Stomach (tissue), 19 donors: ENCODE measurements at places on chromosomes 6 and 20. TPM values are rescaled to one million over a fixed set of nuclear protein-coding genes. Genes with fewer than 3 reads are reported as not detected.

DNA sequence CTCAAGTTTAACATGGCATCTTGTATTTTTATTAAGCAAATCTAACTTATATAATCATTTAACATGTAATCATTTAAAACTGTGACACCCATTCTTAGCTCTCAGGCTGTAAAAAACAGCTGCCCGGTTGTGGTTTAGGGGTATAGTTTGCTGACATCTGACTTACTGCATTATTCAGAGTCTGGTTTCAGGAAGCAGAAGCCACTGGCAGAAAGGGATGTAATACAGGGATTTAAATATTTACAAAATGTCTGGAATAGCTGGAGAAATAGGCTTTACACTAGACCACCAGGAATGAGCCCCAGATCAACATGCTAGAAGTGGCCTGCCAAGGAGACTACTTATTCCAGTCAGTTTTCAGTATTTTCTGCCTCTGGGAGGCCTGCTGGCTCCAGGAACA lies 421.1 kb downstream of the CD109 start:
- H3K36me3 ChIP-seq, result no peaks in the 10 kb centered on the region
- H3K27ac ChIP-seq, result no peak overlapping the region
- no peak for DNase-seq
- H3K27me3 ChIP-seq, result no peaks in the 10 kb centered on the region
- H3K4me3 ChIP-seq, result no peak overlapping the region
- H3K4me1 ChIP-seq, result no peaks in the 10 kb centered on the region

DNA sequence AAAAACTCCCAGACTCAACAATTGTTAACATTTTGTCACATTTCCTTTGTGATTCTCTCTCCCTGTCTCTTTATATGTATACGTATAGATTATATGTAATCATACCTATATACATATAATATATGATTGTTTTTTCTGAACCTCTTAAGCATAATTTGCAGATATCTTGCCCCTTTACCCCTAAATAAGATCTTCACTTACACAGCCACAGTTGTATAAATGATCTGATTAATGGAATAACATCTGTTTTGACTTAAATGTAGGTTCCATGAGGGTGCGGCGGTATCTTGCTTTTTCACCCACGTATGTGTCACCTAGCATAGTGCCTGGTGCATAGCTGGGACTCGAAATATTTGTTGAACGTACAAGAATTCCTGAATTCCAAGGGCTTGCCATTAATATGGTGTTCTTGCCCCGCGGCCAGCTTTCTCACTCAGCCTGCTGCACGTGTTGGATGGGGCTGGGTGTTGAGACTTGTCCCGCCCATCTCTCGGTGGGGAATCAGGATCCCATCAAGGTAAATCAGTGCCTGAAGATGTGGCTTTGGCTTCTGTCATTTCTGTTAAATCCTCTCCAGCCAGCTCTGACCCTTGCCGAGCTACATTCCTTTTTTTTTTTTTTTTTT lies 10.4 kb upstream of the MANBAL start:
- no peaks in the 10 kb centered on the region for H3K27me3 ChIP-seq
- H3K4me1 ChIP-seq, result peaks cover 24% of the 10 kb centered on the region
- no peak for DNase-seq
- H3K4me3 ChIP-seq, result no peak overlapping the region

Gene LKAAEAR1
- not detected for total RNA-seq

Gene C20orf204
- total RNA-seq, result not detected

GRCh38 chr6:129733290-129733689 lies 23.3 kb upstream of the ARHGAP18 start:
- H3K4me1 ChIP-seq, result no peaks in the 10 kb centered on the region
- H3K27ac ChIP-seq, result no peak overlapping the region
- no peaks in the 10 kb centered on the region for H3K27me3 ChIP-seq
- no peak for DNase-seq
- no peak overlapping the region for H3K4me3 ChIP-seq

- no peaks in the 10 kb centered on the region for H3K36me3 ChIP-seq
- H3K4me1 ChIP-seq, result no peaks in the 10 kb centered on the region
- no peak for DNase-seq
- H3K27ac ChIP-seq, result no peak overlapping the region
- H3K27me3 ChIP-seq, result no peaks in the 10 kb centered on the region
These were observed 161.8 kb upstream of the GRIK2 start for GRCh38 chr6:101231606-101232235.

DNA sequence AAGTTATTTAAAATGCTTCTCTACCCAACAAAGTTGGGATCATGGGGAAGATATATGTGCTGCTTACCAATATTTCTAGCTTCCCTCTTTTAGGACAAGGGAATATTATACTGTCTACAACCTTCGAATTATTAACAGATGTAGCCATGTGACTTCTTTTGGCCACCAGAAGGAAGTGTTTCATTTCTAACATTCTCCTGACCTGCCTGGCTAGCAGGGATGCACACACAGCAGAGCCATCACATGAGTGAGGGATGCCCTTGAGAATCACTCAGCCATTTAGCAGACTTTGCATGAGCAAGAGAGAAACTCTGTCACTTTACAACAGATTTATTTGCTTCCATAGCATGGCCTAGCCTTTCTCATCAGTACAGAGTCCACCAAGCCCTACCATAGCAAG lies 230.7 kb upstream of the MARCKS start:
- H3K36me3 ChIP-seq, result no peaks in the 10 kb centered on the region
- no peaks in the 10 kb centered on the region for H3K27me3 ChIP-seq
- H3K4me3 ChIP-seq, result no peak overlapping the region
- H3K4me1 ChIP-seq, result peaks cover 28% of the 10 kb centered on the region

Gene PPP1R10
- 50.1 TPM for total RNA-seq

Gene WFDC12
- not detected for total RNA-seq

GRCh38 chr6:119653329-119653728 lies 303.8 kb upstream of the MAN1A1 start:
- no peak overlapping the region for H3K27ac ChIP-seq
- no peak for DNase-seq
- H3K27me3 ChIP-seq, result no peaks in the 10 kb centered on the region
- no peaks in the 10 kb centered on the region for H3K4me1 ChIP-seq
- no peaks in the 10 kb centered on the region for H3K36me3 ChIP-seq
- H3K4me3 ChIP-seq, result no peak overlapping the region

DNA sequence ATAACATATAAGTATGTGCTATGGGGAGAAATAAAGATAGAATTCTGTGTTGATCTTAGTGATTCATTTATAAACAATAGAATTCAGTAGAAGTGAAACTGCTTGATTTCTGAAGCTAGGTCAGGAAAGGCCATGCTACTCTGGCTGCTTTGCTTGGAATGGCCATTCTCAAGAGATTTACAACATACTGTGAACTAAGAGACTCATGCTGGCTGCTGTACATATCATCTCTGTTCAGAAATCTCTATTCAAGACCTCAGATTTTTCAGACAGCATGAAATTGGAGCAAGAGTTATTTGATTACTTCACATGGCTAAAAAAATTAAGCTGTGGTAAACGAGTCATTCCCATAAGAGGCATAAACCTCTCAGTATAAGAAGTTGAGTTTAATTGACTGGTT lies 662.6 kb downstream of the BCKDHB start:
- H3K27ac ChIP-seq, result no peak overlapping the region
- no peaks in the 10 kb centered on the region for H3K4me1 ChIP-seq
- H3K27me3 ChIP-seq, result no peaks in the 10 kb centered on the region
- H3K36me3 ChIP-seq, result no peaks in the 10 kb centered on the region

GRCh38 chr6:36968266-36968977 lies 13.9 kb downstream of the PI16 start:
- H3K4me3 ChIP-seq, result no peak overlapping the region
- H3K27ac ChIP-seq, result no peak overlapping the region
- peaks cover 23% of the 10 kb centered on the region for H3K4me1 ChIP-seq
- H3K27me3 ChIP-seq, result no peaks in the 10 kb centered on the region
- H3K36me3 ChIP-seq, result peaks cover 68% of the 10 kb centered on the region

Gene ZDHHC14
- total RNA-seq, result 10.5 TPM

DNA sequence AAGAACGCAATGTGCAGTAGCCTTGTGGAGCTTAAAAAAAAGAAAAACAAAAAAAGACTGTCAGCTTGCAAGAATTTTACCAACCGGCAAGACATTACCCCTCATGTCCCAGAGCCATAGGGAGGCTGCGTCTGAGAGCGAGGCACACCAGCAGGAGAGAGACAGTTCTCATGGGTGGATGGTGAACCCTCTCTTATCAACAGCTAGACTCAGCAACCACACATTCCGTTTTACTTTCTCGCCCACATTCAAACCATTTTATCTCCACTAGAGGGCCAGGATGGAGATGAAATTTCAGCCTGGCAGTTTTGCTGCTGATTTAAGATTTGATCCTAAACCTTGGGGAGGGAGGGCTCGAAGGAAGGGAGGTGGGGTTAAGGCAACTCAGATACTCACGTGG lies 247.0 kb downstream of the ATXN1 start:
- no peak for DNase-seq
- H3K4me3 ChIP-seq, result no peak overlapping the region
- H3K4me1 ChIP-seq, result peaks cover 28% of the 10 kb centered on the region
- H3K27ac ChIP-seq, result peak overlapping the region; percentile 29
- peaks cover 3% of the 10 kb centered on the region for H3K36me3 ChIP-seq
- H3K27me3 ChIP-seq, result no peaks in the 10 kb centered on the region

- no peak for DNase-seq
- no peaks in the 10 kb centered on the region for H3K4me1 ChIP-seq
- no peaks in the 10 kb centered on the region for H3K27me3 ChIP-seq
- H3K36me3 ChIP-seq, result no peaks in the 10 kb centered on the region
- H3K27ac ChIP-seq, result no peak overlapping the region
- H3K4me3 ChIP-seq, result no peak overlapping the region
These were observed 18.3 kb upstream of the ASF1A start for GRCh38 chr6:118875672-118876071.

- peaks cover 13% of the 10 kb centered on the region for H3K4me1 ChIP-seq
- no peaks in the 10 kb centered on the region for H3K27me3 ChIP-seq
- DNase-seq, result no peak
- no peak overlapping the region for H3K4me3 ChIP-seq
These were observed 5.6 kb upstream of the FAM50B start for GRCh38 chr6:3843379-3844096.

Gene C20orf141
- total RNA-seq, result not detected

Gene HLA-C
- total RNA-seq, result 237 TPM

- H3K4me1 ChIP-seq, result no peaks in the 10 kb centered on the region
- no peaks in the 10 kb centered on the region for H3K36me3 ChIP-seq
These were observed 8.4 kb upstream of the PPP1R14C start for GRCh38 chr6:150134280-150134920.

DNA sequence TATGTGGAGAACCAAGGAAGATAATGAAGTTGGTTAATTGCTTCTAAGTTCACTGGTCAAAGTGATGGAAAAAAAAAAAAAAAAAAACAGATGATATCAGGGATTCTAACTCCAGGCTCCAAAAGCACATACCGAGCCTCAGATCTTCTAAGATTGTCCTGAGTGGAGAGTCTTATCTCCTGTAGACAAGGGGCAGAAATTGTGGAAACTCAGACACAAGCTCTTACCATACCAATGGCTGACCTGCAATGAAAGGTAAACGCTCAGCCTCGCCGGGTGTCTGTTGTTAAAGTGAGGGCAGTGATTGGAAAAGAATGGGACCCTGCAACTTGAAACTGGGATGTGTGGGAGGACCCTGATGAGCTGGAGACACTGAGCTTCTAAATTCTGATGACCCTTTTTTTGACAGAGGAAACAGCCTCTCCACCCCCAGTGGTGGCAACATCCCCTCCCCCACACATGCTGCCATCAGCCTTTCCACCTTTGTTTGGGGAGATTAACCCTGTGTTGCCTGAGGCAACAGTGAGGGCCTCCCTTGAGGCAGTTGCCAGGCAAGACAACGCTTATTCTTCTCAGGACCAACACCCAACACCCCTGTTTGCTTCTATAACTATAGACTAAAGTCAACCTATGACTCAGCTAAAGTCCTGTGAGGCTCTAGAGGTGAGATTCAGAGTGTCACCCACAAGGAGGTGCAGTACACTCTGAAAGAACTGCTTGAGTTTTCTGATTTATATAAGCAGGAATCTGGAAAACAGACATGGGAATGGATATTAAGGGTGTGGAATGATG lies 154.0 kb downstream of the THBS2 start:
- H3K36me3 ChIP-seq, result no peaks in the 10 kb centered on the region
- no peaks in the 10 kb centered on the region for H3K27me3 ChIP-seq
- no peak for DNase-seq
- H3K4me3 ChIP-seq, result no peak overlapping the region
- H3K4me1 ChIP-seq, result no peaks in the 10 kb centered on the region
- H3K27ac ChIP-seq, result no peak overlapping the region

DNA sequence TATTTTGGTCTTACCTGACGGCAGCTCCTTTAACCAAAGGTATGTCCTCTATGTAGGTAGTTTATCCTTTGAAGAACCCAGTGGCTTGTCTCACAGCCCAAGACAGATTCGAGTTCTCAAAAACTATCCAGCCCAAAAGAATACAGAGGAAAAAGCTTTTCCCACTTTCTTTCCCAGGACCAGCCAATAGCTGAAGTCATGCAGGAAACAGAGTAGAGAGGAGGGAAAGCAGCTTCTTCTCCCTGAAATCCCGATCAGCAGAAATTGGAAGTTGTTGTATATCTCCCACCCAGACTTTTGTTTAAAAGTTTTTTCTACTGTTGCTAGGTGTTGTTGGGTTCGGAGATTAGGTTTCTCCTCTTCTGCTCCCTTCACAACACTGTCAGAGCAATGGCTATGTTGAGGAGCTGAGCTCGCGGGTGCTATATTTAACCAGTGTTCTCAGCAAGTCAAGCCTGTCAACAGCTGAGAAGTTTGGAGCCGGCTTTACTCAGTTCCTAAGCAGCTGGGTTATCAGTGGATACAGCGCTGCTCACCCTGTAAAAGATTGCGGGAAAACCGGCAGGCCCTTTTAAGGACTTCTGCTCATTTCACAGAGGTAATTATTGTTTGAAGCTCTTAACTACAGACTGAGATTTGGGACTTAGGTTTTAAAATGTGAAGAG lies at the start of gene FILIP1:
Gene FILIP1, minus strand, starts transcription at position 401 of the 665 bp plus-strand sequence. CDS start 78,828 bp downstream, outside the sequence.
- H3K4me1 ChIP-seq, result peaks cover 35% of the 10 kb centered on the region
- no peaks in the 10 kb centered on the region for H3K36me3 ChIP-seq
- DNase-seq, result peak; percentile 90

DNA sequence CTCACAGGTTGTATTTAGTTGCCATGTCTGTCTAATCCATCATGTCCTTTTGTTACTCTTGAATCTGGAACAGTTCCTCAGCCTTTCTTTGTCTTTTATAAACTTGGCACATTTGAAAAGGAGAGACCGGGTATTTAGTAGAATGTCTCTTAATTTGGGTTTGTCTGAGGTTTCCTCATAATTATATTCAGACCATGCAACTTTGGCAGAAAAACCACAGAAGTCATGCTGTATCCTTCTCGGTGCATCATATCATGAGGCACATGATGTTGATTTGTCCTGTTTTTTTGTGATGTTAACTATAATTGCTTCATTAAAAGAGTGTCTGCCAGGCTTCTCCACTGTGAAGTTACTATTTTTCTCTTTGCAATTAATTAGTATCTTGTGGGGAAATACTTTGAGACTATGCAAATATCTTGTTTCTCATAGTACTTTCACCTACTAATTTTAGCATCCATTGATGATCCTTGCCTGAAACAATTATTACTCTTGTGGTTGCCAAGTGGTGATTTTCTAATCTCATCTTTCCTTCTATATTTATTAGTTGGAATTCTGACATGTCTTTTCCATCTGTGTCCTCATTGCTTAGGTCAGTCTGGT lies 837.3 kb downstream of the DHX35 start:
- no peaks in the 10 kb centered on the region for H3K27me3 ChIP-seq
- H3K4me1 ChIP-seq, result no peaks in the 10 kb centered on the region
- H3K27ac ChIP-seq, result no peak overlapping the region
- no peak overlapping the region for H3K4me3 ChIP-seq

- H3K27ac ChIP-seq, result no peak overlapping the region
- DNase-seq, result no peak
- peaks cover 57% of the 10 kb centered on the region for H3K36me3 ChIP-seq
- H3K4me1 ChIP-seq, result no peaks in the 10 kb centered on the region
- no peaks in the 10 kb centered on the region for H3K27me3 ChIP-seq
- H3K4me3 ChIP-seq, result no peak overlapping the region
These were observed 73.0 kb downstream of the SHPRH start for GRCh38 chr6:145891126-145891525.

GRCh38 chr6:50123688-50124087 lies 74.0 kb upstream of the DEFB112 start:
- no peaks in the 10 kb centered on the region for H3K4me1 ChIP-seq
- H3K36me3 ChIP-seq, result no peaks in the 10 kb centered on the region
- no peak overlapping the region for H3K27ac ChIP-seq
- no peak overlapping the region for H3K4me3 ChIP-seq
- H3K27me3 ChIP-seq, result no peaks in the 10 kb centered on the region
